Aorta (tissue), 5 donors: ENCODE measurements at places on chromosomes 6 and 20. TPM values are rescaled to one million over a fixed set of nuclear protein-coding genes. Genes with fewer than 3 reads are reported as not detected.
A peak's percentile ranks its signal among the peaks of the same experiment; 100 is the strongest.

SLC22A7 gene
- total RNA-seq, result not detected

ARMC12 gene
- 0.52 TPM for total RNA-seq

MYCT1 gene
- 11.9 TPM for total RNA-seq

RBM24 gene
- total RNA-seq, result 2.5 TPM

EFHC1 gene
- 29.0 TPM for total RNA-seq

NPEPL1 gene
- 53.1 TPM for total RNA-seq

TRAPPC3L gene
- 0.55 TPM for total RNA-seq

DNAH8 gene
- 0.03 TPM for total RNA-seq

APOBEC2 gene
- not detected for total RNA-seq

GRCh38 chr6:106849120-106849519 lies 125.4 kb downstream of the CD24 start:
- no peaks in the 10 kb centered on the region for H3K36me3 ChIP-seq
- H3K27me3 ChIP-seq, result no peaks in the 10 kb centered on the region
- no peak overlapping the region for H3K27ac ChIP-seq
- H3K4me1 ChIP-seq, result no peaks in the 10 kb centered on the region
- DNase-seq, result no peak
- H3K4me3 ChIP-seq, result no peak overlapping the region

DNA sequence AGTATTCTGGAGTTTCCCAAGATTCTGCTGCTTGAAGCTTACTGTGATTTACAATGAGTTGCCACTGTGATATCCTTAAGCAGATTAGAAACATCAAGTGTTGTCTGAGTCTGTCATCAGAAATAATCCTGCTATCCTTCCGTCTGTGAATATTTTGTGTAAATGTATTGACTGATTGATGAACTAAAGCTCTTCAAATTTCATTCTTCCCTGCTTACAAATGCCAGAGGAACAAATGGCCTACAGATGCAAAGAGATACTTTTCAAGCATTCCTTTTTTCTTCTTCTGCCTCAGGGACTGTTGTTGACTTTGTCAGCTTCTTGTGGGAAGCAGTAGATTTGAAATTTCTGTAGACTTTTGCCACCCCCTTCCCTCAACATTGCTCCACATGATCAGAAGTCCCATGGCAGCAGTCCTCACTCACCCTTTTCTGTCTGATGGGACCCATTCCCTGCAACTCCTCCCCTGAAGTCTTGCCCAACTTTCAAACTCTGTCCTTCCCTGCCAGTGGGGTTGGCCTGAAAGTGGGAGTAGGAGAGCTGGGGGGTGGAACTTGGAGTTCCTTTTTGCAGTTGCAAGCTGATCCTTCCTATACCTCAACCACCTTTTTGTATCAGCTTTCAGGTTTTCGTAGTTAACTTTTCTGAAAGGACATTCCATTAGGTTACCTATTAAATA lies 38.5 kb upstream of the MLIP start:
- H3K4me3 ChIP-seq, result no peak overlapping the region
- H3K36me3 ChIP-seq, result no peaks in the 10 kb centered on the region
- H3K27me3 ChIP-seq, result no peaks in the 10 kb centered on the region
- H3K4me1 ChIP-seq, result no peaks in the 10 kb centered on the region
- DNase-seq, result no peak

- H3K27ac ChIP-seq, result no peak overlapping the region
- H3K36me3 ChIP-seq, result peaks cover 5% of the 10 kb centered on the region
- H3K4me1 ChIP-seq, result no peaks in the 10 kb centered on the region
- H3K4me3 ChIP-seq, result no peak overlapping the region
- H3K27me3 ChIP-seq, result no peaks in the 10 kb centered on the region
These were observed 168.5 kb upstream of the SIM1 start for GRCh38 chr6:100633096-100633777.

- DNase-seq, result no peak
- no peaks in the 10 kb centered on the region for H3K4me1 ChIP-seq
- no peak overlapping the region for H3K4me3 ChIP-seq
- no peak overlapping the region for H3K27ac ChIP-seq
- H3K36me3 ChIP-seq, result no peaks in the 10 kb centered on the region
These were observed 47.4 kb downstream of the RBM38 start for GRCh38 chr20:57438552-57438951.

DNA sequence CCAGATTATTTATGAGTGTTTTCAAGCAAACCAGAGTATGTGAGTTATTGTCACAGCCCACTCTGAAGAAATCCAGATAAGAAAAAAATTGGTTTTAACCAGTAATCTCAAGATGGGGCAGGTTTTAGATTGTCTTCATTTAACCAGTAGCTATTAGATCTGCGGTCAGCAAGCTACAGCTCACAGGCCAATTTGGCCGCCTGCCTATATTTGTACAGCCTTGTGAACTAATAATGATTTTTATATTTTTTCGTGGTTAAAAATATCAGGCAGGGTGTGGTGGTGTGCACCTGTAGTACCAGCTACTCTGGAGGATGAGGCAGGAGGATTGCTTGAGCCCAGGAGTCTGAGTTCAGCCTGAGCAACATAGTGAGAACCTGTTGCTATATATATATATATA lies 5.0 kb downstream of the FAM209B start:
- no peaks in the 10 kb centered on the region for H3K27me3 ChIP-seq
- H3K27ac ChIP-seq, result no peak overlapping the region
- no peaks in the 10 kb centered on the region for H3K36me3 ChIP-seq

DNA sequence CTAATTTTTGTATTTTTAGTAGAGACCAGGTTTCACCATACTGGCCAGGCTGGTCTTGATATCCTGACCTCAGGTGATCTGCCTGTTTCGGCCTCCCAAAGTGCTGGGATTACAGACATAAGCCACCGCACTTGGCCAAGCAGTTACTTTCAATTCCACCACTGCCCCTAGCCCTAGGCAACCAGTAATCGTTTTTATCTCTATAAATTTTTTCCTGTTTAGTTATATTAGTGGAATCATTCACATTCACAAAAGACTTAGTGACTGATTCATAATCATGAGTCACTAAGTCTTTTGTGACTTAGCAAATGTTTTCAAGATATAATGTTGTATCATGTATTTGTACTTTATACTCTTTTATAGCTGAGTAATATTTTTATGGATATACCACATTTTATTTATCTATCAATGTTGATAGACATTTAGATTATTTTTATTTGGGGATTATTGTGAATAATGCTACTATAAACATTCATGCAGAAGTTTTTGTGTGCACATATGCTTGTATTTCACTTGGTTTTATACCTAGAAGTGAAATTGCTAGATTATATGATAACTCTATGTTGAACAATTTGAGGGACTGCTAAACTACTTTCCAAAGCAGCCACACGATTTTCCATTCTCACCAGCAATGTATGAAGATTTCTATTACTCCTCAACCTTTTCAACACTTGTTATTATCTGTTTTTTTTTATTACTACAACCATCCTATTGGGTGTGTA lies 421.4 kb upstream of the ID4 start:
- H3K27ac ChIP-seq, result no peak overlapping the region
- no peaks in the 10 kb centered on the region for H3K4me1 ChIP-seq
- no peak for DNase-seq
- no peaks in the 10 kb centered on the region for H3K27me3 ChIP-seq

DNA sequence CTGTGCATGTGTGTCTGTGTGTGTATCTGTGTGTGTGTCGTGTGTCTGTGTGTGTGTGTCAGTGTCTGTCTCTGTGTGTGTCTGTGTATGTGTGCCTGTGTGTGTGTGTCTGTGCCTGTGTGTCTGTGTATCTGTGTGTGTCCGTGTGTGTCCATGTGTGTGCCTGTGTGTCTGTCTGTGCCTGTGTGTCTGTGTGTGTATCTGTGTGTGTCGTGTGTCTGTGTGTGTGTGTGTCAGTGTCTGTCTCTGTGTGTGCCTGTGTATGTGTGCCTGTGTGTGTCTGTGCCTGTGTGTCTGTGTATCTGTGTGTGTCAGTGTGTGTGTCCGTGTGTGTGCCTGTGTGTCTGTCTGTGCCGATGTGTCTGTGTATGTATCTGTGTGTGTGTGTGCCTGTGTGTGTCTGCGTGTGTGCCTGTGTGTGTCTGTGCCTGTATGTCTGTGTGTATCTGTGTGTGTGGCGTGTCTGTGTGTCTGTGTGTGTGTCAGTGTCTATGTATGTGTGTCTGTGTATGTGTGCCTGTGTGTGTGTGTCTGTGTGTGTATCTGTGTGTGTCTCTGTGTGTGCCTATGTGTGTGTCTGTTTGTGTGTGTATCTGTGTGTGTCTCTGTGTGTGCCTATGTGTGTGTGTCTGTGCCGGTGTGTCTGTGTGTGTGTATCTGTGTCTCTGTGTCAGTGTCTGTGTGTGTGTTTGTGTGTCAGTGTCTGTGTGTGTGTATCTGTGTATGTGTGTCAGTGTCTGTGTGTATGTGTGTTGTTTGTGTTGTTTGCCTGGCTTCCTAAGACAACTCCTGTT lies 11.6 kb downstream of the SNPH start:
- H3K27ac ChIP-seq, result no peak overlapping the region
- no peak overlapping the region for H3K4me3 ChIP-seq
- H3K36me3 ChIP-seq, result no peaks in the 10 kb centered on the region
- no peaks in the 10 kb centered on the region for H3K27me3 ChIP-seq

DNA sequence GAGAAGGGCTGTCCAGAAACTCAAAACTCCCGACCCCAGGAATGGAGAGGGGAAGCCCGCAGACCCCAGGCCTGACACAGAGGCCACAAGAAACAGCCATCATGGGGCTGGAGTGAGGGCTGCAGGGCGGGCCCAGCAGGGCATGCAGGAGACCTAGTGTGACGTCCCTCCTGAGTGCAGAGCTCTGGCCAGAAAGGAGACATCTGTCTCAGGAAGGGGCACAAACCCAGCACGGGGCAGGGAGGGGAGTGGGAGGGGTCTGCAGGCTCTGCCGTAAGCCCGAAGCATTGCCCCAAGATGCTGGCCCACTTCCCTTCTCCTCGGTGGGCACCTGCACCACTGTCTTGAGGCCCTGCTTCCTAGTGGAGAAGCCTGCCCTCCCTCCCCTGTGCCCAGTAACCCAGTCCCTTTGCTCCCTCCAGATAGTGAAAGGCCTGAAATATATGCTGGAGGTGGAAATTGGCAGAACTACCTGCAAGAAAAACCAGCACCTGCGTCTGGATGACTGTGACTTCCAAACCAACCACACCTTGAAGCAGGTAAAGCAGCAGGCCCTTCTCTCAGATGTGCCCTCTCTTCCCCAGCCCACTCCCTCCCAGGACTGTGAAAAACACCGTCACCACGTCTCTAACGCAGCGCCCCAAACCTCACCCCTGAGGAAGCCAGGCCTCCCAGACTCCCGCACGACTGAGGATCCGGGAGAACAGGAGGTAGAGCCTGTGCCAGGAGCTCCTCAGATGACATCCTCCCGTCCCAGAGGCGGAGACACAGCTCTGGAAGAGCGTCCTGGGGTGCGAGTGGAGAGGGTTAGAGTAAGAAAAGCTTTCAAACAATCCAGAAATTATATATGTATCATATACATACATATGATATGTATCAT lies 9.7 kb downstream of the CST7 start:
- H3K36me3 ChIP-seq, result no peaks in the 10 kb centered on the region
- no peak overlapping the region for H3K27ac ChIP-seq
- DNase-seq, result no peak
- H3K4me3 ChIP-seq, result no peak overlapping the region
- no peaks in the 10 kb centered on the region for H3K4me1 ChIP-seq
- H3K27me3 ChIP-seq, result no peaks in the 10 kb centered on the region

DNA sequence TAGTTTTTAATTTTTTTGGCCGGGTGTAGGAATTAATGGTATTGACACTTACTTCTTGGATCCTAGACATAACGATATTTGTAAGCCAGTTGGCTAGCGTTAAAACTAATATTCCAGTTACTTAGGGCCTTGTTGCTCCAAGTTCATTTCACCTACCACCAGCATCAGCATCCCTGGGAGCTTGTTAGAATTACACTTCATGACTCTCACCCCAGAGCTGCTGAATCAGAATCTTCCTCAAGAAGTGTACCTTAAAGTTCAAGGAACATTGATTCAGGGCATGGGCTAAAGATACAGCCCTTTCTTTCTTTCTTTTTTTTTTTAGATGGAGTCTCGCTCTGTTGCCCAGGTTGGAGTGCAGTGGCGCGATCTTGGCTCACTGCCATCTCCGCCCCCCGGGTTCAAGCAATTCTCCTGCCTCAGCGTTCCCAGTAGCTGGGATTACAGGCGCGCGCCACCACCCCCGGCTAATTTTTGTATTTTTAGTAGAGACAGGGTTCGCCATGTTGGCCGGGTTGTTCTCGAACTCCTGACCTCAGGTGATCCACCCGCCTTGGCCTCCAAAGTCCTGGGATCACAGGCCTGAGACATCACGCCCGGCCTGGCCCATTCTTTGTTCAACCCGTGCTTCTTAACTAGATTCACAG lies 1.1 kb downstream of the SLX4IP start:
- no peaks in the 10 kb centered on the region for H3K27me3 ChIP-seq
- H3K4me1 ChIP-seq, result no peaks in the 10 kb centered on the region
- DNase-seq, result no peak
- H3K4me3 ChIP-seq, result no peak overlapping the region

- H3K4me1 ChIP-seq, result no peaks in the 10 kb centered on the region
- DNase-seq, result no peak
- H3K4me3 ChIP-seq, result no peak overlapping the region
- no peak overlapping the region for H3K27ac ChIP-seq
These were observed 33.6 kb downstream of the SLC2A10 start for GRCh38 chr20:46743088-46743487.

DNA sequence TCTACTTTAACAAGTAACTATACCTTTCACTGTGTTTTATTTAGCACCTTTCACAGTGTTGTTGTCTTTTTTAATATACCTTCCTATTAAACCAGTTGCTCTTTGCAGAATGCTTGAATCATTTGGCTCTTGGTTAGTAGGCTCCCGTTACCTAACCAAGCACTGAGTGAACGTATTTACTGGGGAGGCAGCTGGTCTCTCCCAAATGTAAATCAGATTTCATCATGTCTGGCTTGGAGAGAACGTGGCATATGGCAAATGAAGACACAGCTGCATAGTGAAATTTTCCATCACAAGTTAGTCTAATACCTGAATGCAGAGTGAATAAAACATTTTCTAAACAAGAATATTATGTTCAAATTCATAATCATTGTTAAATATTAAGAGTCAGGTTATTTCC lies 12.4 kb downstream of the HTR1E start:
- no peak overlapping the region for H3K27ac ChIP-seq
- H3K4me1 ChIP-seq, result no peaks in the 10 kb centered on the region
- no peaks in the 10 kb centered on the region for H3K27me3 ChIP-seq
- H3K4me3 ChIP-seq, result no peak overlapping the region
- no peak for DNase-seq
- no peaks in the 10 kb centered on the region for H3K36me3 ChIP-seq

- no peak overlapping the region for H3K4me3 ChIP-seq
- no peak overlapping the region for H3K27ac ChIP-seq
- no peaks in the 10 kb centered on the region for H3K27me3 ChIP-seq
- no peak for DNase-seq
- no peaks in the 10 kb centered on the region for H3K36me3 ChIP-seq
These were observed 8.4 kb downstream of the BTBD9 start for GRCh38 chr6:38631186-38631783.

GRCh38 chr6:113526995-113527394 lies 330.1 kb upstream of the MARCKS start:
- H3K4me3 ChIP-seq, result no peak overlapping the region
- no peak overlapping the region for H3K27ac ChIP-seq
- H3K27me3 ChIP-seq, result no peaks in the 10 kb centered on the region
- H3K36me3 ChIP-seq, result no peaks in the 10 kb centered on the region
- no peak for DNase-seq

- DNase-seq, result no peak
- H3K36me3 ChIP-seq, result no peaks in the 10 kb centered on the region
- peaks cover 6% of the 10 kb centered on the region for H3K4me1 ChIP-seq
- no peaks in the 10 kb centered on the region for H3K27me3 ChIP-seq
- peak overlapping the region; percentile 1 for H3K4me3 ChIP-seq
These were observed 24.4 kb downstream of the CAP2 start for GRCh38 chr6:17417817-17418216.

- no peaks in the 10 kb centered on the region for H3K4me1 ChIP-seq
- DNase-seq, result no peak
- no peak overlapping the region for H3K4me3 ChIP-seq
- H3K27ac ChIP-seq, result no peak overlapping the region
These were observed 87.8 kb downstream of the UTRN start for GRCh38 chr6:144372611-144373594.
